ENCODE measurements at places on chromosomes 13 and 19.

DNA sequence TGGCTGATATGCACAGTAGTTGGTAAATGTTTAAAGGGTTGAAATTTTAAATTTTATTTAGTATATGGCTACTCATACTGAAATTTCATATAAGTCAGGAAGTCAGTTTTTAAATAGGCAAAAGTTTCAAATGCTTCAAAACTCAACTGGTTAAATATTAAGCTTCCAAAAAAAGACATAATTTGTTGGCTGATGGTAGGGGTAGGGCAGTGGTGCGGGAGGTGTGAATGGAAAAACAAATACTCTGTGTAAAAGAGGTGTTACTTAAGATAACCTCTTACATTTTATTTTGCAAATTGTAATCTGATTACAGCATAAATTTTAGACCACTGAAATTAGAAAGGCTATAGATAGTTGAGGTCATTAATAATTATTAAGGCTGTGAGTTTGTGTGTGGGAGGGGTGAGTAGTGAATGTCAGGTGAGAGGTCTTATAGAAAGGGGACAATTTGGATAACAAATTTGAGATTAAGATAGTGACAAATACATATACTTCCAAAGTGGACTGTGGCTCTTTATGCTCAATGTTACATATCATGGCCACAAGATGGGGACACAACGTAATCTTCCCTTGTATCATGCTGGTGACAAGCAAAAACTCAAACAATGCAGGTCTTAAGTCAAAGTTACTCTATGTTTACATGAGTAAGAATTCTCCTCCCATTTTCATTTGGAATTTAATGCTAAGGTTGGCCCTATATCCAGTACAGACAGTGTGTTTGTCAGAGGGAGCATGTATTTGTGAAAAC lies 36.6 kb upstream of the OXGR1 start:
- DNase-seq = no peak

DNA sequence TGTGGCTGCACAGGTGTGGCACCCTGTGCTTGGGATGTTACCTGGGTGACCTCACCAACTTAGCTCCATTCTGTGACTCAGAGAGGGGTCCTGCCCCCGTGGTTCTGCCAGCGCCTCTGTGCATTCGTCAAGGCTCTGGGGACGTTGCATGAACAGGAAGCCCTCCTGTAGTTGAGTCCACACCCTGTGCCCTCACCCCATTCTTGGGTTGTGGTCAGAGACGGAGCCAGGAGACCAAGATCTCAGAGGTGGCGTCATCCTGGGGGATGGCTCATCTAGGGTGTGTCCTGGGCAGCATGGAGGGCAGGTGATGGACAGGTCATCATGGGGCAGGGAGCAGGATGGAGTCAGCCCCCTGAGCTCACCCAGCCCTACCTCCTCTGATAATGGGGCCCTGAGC lies 2.5 kb downstream of the COX6B2 start:
- DNase-seq = no peak

DNA sequence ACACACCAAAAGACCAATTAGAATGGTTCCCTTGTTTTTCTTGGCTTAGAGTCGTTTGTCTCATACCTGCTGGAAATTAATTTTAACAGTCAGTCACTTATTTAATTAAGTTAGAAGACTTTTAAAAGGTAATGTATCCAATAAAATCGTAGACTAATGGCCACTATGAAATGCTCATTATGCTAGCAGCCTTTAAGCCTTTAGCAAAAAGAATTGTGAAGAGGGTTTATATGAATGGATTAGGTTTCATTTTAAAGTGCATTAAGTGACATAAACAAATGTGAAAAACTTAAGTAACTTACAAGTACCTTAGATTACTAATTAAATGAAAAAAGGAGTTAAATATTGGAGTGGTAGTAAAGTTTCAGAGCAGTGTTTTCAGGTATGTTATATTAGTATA lies 139.6 kb downstream of the RXFP2 start:
- no peak for DNase-seq

DNA sequence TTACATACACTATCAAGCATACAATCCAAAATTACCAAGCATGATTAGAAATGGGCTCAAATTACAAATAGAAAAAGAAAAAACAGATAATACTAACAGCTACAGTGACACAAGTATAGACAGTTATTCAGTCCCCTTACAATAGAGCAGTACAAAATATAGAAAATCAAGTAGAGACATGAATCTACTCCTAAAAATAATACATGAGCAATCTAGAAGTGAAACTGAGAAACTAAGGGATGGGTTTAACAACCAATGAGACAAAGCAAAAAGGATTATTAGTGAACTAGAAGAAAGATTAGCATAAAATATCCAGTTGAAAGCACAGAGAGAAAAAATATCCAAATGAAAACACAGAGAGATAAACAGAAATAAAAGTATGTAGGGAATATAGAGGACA lies 426.7 kb downstream of the TBC1D4 start:
- no peak for DNase-seq

GRCh38 chr13:109093998-109094397 lies 464.6 kb downstream of the MYO16 start:
- DNase-seq = no peak

DNA sequence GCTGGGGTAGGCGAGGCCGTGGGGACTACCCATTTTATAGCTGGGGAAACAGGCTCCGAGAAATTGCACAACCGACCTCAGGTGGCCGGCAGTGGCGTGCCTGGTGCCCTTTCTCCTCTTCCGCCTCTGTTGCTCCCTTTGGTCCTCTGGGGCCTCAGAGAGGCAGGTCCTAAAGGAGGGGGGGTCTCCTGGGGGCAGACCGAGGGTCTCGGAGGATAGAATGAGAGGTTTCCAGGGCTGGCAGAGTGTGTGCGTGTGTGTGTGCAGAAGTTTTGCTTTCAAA lies 11.3 kb downstream of the STX10 start:
- DNase-seq = no peak

- no peak for DNase-seq
These were observed 12.1 kb downstream of the ZBTB7A start for GRCh38 chr19:4054441-4055208.

- DNase-seq = no peak
These were observed 167.2 kb downstream of the KLF5 start for GRCh38 chr13:73225990-73226389.

- no peak for DNase-seq
These were observed 3.3 kb upstream of the MYADM start for GRCh38 chr19:53864308-53864836.

DNA sequence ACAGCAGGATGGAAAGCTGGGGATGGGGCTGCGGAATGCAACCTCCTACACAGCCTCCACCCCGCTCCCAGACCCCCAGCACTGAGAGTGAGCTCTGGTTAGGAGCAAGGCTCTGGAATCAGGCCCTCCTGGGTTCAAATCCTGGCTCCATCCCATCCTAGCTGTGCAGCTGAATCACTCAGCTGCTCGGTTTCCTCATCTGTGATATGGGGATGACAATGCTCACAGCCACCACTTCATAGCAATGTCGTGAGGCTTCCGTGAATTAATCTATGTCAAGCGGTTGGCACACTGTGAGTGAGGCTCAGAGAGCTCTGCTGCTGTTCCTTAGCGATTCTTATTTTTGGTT lies 538 bp downstream of the ACP7 start:
- DNase-seq = no peak

- peak; percentile 91 for DNase-seq
These were observed 13.6 kb upstream of the C5AR1 start for GRCh38 chr19:47296036-47296435.

DNA sequence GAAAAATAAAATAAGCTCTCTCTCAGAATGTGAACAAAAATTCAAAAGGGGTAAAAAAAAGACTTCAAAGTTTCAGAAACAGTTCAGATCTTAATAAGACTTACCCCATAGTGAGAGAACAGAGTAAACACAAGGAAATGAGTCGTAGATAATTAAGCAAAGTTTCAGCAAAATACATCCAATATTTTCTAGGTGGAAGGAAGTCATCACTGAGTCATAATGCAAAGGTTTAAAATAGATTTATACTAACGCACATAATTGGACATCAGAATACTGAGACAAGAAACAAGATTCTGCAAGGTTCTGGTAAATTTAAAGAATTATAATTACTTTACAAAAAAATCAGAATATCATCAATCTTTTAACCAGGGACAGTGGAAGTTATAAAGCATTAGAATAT lies 1370.7 kb upstream of the ATXN8OS start:
- DNase-seq = no peak

GRCh38 chr19:43781630-43782310 lies 997 bp upstream of the KCNN4 start:
- DNase-seq = no peak

DNA sequence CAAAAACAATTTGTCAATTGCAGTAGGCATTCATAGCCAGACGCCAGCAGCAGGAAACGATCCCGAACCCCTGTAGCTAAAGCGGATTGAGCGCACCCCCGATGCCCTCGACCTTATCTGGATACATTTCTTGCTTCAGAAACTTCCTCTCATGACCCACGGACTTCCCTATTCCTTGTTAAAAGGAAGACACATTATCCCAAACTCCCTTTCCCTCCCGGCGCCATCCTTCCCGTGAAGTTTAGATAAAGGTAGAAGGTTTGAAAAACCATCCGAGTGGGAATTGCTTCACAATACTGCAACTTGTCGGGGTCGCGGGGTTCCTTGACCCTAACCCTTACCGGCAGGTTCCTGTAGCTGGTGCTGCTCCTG lies 977 bp downstream of the PCDH20 start:
- no peak for DNase-seq

DNA sequence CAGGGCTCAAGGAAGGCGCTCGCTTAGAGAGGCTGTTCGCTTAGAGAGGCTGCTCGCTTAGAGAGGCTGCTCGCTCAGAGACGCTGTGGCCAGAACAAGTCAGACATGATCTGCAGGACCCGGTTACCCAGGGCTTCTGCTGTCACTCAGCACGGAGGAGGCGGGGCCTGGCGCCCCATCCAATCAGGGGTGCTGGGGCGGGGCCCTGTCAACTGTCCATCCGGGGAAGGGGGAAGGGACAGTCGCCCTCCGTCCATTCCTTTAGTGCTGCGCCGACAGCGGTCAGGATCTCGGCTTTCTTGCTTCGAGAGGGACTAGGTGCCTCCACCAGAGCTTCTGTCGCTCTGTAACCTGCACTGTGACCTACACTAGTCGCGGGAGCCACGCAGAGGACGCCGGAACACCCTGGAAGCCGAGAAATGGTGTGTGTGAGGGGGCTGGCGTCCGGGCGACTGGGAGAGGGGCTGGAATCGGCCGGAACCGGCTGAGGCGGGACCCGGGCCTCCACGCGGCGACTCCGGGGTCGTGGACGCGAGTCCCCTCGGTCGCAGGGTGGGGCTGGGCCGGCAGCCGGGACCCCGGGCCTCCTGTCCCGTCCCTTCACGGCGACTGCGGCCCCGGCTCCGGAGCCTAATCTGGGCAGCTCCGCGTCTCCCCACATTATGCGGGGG lies at the start of gene ZNF440:
Gene ZNF440 (plus strand): TSS at position 245 of the 671 bp plus-strand sequence. CDS start 175 bp downstream, at position 420.
- peak; percentile 98 for DNase-seq

- DNase-seq = no peak
These were observed 58.8 kb upstream of the ZNF536 start for GRCh38 chr19:30313353-30313750.

- no peak for DNase-seq
These were observed 314.8 kb downstream of the ZNF536 start for GRCh38 chr19:30686826-30687566.

DNA sequence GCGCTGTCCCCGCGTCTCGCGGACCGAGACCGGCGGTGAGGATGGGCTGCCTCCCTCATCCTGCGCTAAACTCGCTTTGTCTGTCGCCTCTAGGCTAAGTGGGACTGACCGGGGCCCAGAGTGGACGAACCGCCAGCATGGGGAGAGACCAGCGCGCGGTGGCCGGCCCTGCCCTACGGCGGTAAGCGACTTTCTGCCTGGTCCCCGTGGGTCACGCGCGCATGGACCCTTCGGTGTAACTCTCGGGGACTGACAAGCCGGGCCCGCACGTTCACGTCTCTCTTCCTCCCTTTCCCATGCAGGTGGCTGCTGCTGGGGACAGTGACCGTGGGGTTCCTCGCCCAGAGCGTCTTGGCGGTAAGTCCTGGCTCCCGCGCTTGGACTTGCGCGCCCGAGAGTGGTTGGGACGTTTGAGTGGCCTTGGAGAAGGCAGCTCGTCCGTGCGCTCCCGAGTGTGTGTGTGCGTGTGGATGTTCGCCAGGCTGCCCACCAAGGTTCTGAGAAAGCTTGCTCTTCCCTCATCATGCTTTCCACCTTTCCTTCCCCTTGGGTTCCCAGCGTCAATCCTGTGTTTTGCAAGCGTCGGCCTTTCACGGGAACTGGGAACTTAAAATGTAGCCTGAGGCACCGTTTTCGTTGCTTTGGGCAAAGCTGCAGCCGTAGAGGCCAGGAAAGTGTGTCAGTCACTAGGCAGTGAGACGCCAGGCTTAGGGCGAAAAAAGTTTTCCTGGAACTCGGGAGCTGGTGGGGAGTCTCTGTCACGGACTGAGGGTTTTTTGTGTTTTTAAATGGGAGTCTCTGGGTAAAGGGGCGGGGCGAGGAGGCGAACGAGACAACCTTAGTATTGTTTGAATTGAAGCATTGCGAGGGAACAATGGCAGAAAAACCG lies 927 bp downstream of the COL4A2 start:
- peak; percentile 51 for DNase-seq

DNA sequence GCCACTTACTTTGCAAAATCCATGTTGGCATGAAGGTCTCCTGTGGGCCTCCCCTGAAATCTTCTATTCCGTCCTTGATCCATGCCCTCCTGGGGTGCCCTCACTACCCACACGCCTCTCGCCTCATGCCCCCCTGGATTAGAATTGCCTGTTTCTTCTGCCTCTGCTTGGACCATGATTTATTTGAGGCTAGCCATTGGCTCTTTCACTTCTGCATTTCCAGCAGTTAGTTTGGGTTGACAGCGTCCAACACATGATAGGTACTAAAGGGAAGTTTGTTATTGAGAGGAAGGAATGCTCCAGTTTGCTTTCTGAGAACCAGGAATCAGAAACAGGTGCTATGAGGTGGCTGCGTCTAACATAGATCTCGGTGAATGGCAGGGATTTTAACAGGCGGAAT lies 30.5 kb upstream of the TPTE2 start:
- no peak for DNase-seq

DNA sequence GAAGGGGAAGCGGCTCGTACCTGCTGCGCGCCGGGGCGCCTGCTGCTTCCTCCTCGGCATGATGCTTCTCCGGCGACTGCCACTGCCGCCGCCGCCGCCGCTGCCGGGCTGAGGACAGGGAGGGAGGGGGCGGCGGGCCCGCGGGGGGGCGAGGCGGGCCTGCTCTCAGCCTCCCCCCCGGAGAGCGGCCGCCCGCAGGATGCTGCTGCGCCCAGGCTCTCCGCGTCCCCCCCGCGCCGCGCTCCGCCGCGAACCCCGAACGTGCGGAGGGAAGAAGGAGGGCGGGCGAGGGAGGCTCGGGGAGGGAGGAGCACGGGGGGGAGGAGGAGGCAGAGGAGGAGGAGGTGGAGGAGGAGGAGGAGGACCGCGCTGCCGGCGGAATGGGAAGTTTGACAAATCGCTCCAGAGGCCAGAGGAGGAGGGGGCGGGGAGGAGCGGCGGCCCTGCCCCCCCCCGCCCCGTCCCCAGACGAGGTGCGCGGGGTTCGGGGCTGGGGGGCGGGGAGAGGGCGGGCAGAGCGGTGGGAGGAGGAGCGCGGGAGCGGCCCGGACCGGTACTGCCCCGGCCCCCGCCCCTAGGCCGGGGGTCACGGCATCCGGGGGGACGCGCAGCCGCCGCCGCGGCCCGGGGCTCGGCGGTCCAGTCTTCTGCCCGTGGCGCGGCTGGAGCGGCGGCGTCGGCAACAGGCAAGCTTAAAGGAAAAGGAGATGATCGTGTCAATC lies at the start of gene TSHZ3:
Gene TSHZ3 (minus strand): TSS at position 277 of the 722 bp plus-strand sequence. CDS start 217 bp downstream, at position 60.
- peak; percentile 81 for DNase-seq
